ENCODE measurements at places on chromosomes 3 and 15.

DNA sequence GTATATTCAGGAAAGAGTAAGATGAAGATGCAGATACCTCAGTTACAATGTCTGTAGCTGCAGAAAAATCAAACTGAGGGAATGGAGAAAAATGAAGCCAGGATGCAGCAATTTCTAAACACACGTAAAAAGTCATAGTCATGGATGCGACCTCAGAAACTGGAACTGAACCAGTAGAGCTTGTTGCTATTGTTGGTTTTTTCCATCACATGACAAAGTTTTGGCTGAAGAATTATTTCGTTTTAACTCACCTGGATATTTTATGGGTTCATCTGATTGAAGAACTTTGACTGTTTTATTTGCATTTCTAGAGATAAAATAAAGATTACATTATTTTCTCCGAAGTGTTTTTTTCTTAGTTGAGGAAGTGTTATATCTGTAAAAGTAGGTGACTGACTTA, 591.2 kb downstream of the ZBBX start:
- no peak for DNase-seq

DNA sequence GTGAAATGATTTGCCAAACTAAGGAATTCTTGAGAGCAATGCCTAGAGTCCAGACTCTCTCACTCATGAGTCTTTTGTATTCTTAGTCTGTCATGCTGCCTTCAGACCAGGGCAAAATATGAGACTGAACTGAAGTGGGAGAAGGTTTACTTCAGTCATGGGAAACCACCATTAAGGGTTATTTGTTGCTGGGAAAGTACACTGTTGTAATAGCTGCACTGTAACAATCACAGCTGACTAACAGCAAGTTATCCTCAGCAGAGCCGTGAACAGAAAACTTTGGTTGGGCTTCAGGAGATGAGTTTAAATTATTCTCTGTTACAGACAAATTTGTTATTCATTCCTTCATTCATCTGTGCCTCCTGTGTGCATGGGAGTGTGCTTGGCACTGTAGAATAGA, 258.5 kb downstream of the ROBO2 start:
- no peak for DNase-seq

- no peak for DNase-seq
Observed at GRCh38 chr3:175005193-175005592, 146.1 kb downstream of the NAALADL2 start.

DNA sequence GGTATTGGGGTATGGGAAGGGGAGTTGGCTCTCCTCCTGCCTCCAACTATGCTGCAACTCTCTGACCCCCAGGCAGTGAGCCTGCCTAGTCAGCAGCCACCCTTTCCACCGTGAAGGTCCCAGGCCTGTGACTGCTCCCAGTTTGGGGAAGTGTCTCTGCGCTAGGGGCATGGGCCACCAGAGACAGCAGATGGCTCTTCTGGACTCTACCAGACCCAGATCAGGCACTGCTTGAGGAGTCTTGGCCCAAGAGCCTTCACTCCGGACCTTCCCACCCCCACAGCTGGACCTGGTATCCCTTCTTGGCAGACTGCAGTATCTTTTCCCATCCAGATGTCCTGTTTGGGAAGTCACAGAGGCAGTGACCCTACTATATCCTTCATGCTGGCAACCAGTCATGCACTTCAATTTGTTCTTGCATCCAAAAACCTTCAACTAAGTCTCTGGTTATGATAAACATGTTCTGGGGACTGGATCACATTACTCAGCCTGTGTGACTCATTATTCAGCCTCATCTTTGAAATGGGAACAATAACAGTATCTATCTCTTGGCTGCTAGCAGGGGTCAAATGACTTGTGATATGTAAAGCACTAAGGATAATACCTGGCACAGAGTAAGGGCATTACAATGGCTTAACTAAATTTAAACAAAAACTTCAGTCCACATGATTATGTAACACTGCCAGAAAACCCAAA, 62.7 kb downstream of the POMGNT2 start:
- no peak for DNase-seq

DNA sequence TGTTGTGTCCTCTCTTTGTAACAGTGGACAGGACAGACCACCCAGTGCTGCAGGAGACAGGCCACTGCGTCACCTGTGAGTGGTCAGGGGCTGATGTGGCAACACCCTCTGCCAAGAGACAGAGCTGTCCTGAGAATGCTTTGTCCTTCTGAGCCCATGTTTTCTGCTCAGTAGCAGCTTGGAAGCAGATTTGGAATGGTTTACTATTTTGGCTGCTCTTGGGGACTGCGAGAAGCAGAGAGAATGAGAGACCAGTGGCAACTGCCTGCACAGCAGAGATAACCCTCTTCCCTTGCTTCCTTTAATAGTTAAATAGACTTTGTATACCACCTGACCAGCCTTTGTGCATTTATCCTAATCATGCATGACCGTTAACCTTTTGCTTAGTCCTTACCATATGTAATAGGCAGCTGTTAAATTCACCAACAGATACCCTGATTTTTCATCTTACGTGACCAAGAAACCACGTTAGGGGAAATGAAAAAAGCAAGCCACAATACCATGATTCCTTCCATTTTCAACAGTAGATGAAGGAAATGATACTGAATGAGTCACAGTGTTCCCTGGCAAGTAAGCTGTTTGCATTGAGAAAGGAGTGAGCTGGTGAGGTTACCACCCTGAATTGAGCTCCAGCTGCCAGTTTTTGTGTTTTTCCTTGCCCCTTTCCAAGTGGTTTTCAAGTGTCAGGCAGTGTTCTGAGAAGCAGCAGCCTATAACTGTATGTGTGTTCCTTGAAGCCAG, 35.5 kb downstream of the B3GALNT1 start:
- no peak for DNase-seq

DNA sequence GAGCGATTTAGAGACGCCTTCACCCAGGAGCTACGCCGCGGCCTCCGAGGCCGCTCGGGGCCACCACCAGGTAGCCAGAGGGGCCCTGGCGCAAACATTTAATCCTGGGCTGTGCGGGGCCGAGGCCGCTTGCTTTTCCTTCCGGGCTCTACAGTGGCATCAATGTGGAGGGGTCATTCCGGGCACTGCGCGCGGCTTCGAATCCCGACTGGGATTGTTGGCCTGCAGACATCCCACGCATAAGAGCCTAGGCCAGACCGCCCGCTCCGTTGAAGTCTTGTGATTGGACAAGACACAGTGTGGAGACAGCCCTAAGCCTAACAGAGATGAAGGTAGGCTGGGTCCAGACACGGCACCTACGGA, 568 bp upstream of the NCBP2 start:
- DNase-seq = no peak

DNA sequence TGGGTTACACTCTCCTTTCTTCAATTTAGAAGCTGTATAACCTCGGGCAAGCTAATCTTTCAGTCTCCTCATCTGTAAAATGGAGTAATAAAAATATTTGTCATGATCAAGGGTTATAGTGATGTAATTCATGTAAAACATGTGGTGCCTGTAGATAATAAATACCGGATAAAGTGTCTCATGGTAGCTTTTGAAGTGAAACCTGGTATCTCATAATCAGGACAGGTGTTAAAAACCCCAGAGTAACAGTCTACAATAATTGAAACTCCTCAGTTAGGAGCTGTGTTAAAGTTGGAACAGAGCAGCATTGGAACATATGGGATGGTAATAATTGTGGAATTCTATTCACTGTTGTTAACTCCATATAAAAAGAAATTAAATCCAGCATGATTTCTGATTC, 884 bp upstream of the KNL1 start:
- no peak for DNase-seq

DNA sequence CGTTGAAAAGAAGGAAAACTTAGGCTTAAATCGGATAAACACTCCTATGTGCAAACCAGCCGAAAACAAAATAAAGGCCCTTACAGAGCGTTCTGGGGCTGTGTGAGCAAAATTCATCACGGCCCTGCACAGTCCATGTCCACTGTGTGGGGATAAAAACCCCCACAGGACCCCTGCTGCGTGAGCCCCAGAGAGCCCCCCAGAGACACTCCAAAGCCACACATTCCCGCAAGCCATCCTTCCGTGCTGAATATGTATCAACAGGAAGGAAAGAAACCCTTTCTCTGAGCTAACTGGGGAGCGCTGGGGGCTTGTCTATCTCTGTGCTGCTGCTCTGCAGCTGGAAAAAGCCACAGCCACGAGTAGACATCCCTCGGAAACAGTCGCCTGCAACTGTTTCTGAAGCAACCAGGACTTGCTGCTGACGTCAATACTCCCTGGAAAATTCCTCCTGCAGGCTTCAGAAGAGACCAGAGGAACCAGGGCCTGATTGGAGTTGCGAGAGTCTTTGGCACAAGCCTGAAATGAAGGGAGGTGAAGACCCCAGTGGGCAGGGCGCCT, 72.7 kb downstream of the NUP210 start:
- DNase-seq = no peak

GRCh38 chr15:77622934-77623754, 9.6 kb downstream of the LINGO1 start:
- no peak for DNase-seq

- DNase-seq = no peak
Observed at GRCh38 chr3:186746008-186746407, 28.8 kb downstream of the KNG1 start.

- DNase-seq = no peak
Observed at GRCh38 chr15:28184166-28184565, 85.1 kb upstream of the OCA2 start.

DNA sequence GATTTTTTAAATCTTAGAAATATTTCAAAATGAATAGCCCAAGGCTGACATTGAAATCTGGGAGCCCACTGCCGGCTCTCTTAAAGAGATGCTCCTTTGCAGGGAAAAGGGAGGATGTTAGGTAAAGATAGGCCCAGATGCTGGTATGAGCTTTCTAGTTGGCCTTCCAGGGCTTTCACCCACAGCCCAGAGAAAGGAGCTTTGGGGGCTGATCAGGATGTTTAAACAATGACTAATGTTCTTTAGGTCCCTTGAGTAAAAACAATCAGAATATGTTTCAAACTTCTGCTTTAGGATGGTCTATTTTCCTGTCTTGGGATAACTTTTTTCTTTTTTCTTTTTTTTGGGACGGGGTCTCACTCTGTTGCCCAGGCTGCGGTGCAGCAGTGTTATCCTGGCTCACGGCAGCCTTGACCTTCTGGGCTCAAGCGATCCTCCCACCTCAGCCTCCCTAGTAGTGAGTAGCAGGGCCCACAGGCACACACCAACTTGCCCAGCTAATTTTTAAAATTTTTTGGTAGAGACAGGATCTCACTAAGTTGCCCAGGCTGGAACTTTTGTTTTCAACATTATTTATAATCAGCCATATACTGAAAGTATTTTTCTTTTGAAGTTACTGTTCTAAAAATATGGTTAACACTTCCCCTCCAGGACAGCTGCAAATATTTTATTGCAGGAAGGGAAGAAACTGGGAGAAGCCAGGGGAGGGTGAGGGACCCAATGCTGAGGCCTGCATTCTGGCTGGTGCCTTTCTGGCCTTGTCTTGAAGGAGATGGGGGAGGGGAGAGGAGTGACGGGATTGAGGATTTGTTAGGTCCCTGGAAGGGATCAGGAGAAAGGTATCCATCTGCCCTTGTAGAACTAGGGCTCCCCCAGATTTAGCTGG, 70.1 kb downstream of the TRAK1 start:
- no peak for DNase-seq

DNA sequence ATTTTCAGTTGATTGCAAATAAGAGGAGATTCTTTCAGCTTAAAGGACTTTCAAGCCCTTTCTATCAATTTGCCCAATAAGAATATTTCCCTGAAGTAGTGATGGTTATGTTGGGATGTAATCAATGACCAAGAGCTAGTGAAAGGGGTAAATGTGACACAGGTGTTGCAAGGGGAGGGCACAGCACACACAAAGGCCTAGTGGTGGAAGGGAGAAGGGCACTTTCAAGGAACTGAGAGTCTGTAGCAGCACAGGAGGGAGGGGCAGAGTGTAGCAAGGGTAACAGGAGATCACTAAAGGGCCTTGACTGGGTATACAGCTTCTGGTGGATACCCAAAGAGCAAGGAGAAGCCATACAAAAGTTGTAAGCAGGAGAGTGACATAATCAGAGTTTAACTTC, 217.8 kb upstream of the ARHGEF26 start:
- no peak for DNase-seq

GRCh38 chr15:68693071-68693470, 114.3 kb downstream of the CORO2B start:
- no peak for DNase-seq
